Astrocyte (in vitro differentiated cells and primary cell): ENCODE measurements at places on chromosomes 5 and 9.

- DNase-seq, result no peak
These were observed 8.6 kb downstream of the ECSCR start for GRCh38 chr5:139453683-139454567.

GRCh38 chr9:120184266-120184665, 395.7 kb downstream of the CDK5RAP2 start:
- DNase-seq, result no peak

DNA sequence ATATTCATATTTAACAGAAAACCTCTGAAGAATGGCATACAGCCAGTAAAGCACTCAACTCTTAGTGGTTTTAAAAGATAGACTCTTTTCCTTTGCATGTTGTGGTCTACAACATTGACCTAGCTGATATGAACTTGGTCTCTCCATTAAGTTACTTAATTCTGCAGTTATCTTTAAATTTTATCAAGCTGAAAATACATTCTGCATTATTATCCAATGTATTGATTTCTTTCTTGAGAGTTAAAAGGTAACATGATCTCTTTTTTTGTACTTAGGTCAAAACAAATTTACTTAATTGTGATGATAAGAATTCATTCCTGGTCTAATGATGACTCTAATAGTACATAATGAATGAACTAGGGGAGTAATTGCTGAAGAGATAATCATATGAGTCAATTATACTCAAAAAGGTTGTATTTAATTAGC, 132.9 kb downstream of the STARD4 start:
- peak; percentile 30 for DNase-seq

DNA sequence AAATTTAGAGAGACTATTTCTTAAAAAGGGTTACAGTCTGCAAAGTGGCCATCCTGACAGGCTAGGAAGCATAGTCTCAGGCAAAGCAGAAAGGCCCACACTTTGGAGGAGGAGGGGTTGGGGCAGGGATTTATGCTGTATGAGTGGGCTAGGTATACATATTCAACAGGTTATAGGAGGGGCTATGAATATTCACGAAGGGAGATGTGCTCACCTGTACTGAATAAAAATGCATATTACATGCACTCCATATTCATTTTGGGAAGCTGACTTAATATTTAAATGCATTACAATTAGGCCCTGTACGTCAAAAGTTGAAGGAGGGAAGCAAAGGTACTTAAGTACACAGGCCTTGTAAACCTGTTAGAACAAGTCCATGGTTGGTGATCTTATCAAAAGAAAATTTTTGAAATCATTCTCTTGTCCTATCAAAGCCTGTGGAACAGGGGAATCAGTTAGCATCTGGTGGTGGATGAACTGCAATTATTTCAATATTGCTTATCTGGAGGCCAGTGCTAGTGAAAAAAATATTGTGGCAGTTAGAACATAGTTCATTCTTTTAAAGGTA, 1.6 kb downstream of the CENPP start:
- no peak for DNase-seq

GRCh38 chr9:36731068-36731956, 158.6 kb downstream of the MELK start:
- DNase-seq, result peak; percentile 10

DNA sequence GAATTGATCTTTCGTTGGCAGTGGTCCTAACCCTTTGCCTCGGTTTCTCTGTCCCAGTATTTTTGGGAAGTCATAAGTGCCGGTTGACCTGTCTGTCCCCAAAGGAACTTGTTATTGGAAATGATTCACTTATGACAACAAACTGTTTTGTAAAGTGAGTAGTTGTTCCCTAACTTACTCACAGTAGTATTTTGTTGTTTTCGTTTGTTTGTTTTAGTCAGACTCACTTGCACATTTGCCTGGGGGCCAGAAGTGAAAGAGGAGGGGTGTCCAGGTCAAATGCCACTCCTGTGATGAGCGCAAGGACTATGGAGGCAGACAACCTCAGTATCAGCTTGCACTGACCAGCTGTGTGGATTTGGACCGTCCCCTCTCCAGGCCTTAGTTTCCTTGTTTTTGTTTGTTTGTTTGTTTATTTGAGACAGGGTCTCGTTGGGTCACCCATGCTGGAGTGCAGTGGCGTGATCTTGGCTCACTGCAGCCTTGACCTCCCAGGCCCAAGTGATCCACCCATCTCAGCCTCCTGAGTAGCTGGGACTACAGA, 47.3 kb downstream of the ANKRD55 start:
- no peak for DNase-seq

GRCh38 chr5:37850226-37850865, 10.5 kb upstream of the GDNF start:
- DNase-seq, result peak; percentile 18

DNA sequence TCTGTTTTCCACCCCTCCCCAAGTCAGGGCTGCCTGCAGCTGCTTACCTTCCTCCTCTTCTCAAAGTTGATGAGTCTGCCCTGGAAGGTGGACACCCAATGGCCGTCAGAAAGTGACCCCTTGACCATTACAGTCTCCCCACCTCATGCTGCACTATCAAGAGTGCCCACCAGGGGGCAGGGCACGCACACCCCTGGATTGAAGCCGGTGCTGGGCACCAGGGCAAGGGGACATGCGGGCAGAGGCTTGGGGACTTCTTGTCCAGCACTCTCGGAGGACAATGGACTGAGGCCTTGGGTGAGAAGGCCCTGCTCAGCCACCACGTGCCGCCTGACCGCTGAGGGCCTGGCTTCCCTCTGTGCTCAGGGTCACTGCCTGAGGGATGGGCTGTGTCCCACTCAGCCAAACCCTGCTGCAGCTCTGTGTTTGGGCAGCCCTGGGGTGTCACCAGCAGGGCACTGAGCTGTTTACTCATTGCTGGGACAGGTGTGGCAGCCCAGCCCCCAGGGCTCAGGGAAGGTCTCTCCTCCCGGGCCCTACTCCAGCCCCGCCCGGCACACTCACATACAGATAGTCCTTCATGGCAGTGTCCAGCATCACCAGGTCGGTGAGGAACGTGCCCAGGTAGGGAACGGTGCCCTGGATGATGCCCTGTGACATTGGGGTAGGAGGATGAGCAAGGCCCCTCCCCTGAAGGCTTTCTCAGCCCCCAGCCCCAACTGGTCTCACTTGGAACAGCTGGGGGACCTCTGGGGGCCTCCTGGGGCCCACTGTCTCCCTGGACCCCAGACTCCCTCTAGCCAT, 17.7 kb downstream of the RALGDS start:
- DNase-seq, result no peak
